ENCODE measurements at places on chromosomes 11 and 22.
A peak's percentile ranks its signal among the peaks of the same experiment; 100 is the strongest.

- no peak for DNase-seq
Observed at GRCh38 chr11:133326332-133326731, 206.0 kb downstream of the OPCML start.

DNA sequence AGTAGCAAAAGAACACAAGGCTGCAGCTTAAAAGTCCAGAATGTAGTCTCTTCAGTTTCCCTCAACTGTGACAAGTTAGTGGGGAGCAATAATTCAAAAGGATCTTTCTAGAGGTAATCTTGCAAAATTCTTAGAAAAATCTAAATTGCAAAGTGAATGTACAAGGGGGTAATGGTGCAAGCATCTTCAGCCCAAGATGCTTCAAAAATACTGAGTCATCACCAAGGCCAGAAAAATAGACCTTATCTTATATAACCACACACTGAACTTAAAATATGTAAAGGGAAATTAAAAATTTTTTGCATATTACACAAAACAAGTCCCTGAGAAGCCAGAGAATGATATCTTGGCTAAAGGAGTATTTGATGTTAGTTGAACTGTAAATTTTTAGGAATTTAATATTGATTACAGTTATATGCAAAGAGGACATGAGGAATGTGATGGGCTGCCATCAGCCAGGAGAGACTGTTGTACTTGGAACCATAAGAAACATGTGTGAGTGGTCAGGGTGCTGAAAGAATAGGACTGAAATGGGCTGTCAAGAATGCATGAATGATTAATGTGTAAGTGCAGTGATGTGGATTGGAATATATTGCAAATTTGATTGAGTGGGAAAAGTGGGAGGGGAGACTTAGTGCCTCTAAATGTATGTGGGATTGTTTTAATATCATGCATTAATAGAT, 85.7 kb upstream of the LIN7C start:
- DNase-seq, result no peak

DNA sequence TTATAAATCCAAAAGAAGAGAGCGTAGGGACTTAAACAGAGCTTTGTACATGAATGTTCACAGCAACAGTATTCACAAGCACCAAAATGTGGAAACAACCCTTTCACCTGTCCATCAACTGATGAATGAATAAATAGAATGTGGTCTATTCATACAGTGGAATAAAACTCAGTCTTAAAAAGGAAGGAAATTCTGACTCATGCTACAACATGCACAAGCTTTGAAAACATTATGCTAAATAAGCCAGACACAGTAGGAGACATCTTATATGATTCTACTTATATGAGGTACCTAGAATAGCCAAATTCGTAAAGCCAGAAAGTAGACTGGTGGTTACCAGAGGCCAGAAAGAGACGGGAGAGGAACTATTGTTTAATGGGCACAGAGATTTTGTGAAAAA, 74.3 kb downstream of the SHANK2 start:
- no peak for DNase-seq

DNA sequence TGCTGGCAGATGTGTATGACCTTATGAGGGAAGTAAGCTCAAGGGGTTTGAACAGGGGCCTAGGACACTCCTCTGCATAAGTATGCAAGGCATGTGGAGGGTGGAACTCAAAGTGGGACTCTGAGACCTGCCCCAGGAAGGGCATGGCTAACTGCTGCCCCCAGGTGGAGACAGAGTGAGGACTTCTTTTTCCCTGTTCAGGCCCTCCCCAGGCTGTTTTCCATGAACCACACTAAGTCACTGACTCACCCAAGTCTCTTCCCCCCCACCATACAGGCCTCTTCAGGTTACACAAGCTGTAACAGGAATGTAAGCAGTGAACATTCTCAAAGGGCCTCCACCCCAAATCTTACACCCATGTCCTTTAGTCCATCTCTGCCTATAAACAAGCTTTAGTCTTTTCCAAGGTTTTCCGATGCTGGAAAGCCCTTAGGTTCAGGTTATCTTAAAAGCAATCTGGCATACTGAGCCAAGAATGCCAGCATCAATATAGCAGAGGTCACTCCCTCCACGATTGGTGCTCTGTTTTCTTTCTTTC, 13.1 kb downstream of the EEF1G start:
- peak; percentile 57 for DNase-seq

- DNase-seq, result no peak
Observed at GRCh38 chr22:49291169-49291568, 536.5 kb downstream of the BRD1 start.

DNA sequence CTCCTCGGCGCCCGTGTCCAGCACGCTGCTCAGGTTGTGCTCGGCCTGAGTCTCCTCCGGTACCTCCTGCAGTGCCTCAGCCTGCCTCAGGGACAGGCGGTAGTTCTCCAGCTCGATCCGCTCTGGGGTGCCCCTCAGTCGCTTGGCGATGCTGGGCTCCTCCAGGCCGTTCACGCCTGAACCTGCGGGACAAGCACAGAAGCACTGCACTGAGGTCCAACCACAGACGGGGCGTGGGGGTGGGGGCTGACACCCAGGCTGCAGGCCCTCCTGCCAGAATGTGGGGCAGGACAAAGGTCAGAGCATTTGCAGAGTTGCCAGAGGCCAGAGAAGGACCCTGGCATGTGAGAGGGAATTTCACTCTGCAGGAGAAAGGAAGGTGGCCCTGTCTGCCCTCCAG, 67.6 kb upstream of the BID start:
- DNase-seq, result no peak

GRCh38 chr11:65606876-65607613, 7.0 kb downstream of the MAP3K11 start:
- no peak for DNase-seq

- DNase-seq, result no peak
Observed at GRCh38 chr22:39311592-39312400, 7.6 kb downstream of the RPL3 start.

- no peak for DNase-seq
Observed at GRCh38 chr11:35087648-35088047, 51.3 kb upstream of the CD44 start.

GRCh38 chr22:35126993-35127392, 61.0 kb downstream of the ISX start:
- no peak for DNase-seq

DNA sequence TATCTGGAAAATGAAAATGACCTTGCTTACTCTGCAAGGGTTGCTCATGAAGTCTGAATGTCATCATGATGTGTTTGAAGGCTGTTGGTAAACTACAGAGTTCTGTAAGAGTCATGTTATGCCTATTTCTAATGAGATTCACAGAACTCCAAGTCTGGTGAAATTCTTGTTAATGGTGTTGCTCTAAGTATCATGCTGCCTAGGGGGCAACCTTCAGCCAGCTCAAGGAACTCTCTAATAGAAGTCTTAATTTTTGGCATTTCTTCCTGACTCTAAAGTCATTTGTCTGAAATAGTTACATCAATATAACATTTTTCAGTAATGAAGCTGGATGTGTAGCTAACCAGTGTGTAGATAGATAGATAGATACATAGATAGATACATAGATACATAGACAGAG, 302.8 kb downstream of the FAT3 start:
- DNase-seq, result no peak

DNA sequence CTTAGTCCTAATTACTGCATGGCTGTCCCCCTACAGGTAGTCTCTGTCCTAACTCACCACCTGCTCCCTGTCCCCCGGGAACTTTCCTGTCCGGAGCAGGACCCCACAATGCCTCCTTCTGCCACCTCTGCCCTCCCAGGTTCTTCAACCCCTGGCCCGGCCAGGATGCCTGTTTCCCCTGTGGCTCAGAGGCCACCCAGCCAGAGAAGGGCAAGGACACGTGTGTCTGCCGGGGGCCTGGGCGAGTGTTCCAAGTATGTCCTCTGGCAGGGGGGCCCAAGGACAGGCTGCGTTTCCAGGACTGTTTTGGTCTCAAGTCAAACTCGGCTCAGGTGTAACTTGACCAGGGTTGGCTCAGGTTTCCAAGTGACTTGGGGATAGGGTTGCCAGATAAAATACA, 63.8 kb downstream of the BTG4 start:
- DNase-seq, result no peak

DNA sequence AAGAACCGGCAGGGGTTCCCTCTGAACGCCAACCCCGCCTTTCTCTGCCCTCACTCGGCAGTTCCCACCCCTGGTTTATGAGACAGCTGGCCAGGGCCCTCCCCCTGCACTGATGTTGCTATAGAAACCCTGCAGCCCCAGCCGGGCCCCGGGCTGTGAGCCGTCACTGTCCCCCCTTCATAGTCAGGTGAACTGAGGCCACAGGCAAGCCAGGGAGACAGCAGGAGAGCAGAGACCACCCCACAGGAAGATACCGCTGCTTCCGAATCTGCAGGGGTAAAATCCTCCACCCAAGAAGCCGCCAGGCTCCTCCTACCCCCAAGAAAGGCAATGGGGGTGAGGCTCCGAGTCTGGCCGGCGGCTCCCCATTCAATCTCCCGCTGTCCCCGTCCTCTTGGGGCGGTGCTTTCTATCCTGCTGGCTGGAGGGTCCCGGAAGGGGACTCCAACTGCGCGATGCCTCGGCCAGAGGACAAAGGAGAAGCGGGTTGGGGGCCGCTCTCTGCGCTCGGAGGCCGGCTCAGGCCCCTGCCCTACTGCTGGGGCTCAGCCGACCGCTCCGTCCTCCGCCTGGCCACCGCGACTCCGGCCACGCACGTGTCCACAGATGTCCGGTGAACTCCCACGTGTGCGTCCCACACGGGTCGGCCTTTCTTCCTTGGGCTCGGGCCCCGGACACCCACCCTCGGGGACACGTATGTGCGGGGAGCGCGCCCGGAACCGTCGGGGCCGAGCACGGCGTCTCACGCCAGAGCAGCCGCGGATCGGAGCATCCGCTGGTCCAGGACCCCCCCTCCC, 587 bp downstream of the SLC25A22 start:
- DNase-seq, result peak; percentile 64

GRCh38 chr11:132674151-132674550, 858.1 kb downstream of the OPCML start:
- DNase-seq, result no peak

DNA sequence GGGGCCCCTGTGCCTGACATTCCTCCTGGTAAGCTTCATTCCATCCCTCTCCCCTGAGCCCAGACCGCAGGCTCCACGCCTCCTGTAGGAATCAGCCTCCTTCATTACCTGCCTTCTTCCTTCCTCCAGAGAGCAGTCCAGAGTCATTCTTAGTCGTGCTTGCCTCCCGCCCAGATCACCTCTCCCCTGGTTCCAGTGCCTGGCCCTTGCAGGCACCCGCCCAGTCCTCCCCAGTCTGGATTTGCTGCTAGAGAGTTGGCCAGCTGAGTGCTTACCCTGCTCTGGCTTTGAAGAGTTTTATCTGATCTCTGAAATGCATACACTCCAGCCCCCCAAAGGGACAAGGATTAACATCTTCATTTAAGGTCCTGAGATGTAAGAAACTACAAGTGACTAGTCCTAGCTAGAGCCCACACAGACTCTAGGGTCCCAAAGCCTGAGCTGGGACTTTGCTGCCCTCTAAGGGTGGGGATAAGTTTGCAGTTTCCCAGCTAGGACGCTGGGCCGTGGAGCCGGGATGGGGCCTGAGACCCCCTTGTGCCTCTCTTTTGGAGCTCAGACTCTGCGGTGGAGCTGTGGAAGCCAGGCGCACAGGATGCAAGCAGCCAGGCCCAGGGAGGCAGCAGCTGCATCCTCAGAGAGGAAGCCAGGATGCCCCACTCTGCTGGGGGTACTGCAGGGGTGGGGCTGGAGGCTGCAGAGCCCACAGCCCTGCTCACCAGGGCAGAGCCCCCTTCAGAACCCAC, 1.6 kb downstream of the NR1H3 start:
- peak; percentile 30 for DNase-seq

DNA sequence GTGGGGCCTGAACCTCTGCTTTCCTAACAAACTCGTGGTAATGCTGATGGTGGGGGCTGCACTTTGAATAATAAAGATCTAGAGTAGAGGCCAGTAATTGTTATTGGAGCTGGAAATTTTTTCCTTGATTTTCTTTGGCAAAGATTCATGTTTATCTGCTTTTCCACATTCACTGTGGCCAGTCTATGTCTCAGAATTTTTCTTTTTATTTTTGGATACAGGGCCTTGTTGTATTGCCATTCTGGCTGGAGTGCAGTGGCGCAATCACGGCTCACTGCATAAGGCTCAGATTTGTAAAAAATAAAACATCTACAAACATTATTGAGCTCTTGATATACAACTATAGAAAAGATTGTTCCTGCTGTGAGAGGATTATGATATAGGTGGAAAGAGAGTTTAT, 1.6 kb downstream of the TMEM135 start:
- DNase-seq, result no peak

DNA sequence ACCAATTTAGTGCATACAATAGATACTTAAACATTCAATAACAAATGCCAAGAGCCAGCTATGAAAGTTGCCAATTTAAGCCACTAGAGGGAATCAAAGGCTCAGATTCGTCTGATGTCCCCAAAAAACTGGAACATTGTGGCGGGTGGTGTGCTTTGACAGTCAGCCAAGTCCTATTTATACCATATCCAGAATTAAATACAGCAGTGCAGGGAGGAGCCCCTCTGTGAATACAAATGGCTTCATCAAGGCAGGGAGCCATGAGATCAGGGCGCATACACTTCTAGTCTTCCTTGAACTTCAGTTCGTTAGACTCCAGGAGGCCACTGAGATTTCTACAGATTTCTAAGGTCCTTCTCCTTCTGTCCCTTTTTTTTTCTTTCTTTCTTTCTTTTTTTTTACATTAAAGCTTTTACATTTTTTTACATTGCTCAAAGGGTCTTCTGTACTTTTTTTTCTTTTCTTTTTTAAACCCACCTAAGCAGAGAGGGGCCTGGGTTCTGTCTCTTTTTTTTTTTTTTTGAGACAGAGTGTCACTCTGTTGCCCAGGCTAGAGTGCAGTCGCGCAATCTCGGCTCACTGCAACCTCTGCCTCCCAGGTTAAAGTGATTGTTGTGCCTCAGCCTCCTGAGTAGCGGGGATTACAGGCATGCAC, 41.5 kb upstream of the HSPA8 start:
- no peak for DNase-seq
